ENCODE measurements at places on chromosomes 1 and 21.

DNA sequence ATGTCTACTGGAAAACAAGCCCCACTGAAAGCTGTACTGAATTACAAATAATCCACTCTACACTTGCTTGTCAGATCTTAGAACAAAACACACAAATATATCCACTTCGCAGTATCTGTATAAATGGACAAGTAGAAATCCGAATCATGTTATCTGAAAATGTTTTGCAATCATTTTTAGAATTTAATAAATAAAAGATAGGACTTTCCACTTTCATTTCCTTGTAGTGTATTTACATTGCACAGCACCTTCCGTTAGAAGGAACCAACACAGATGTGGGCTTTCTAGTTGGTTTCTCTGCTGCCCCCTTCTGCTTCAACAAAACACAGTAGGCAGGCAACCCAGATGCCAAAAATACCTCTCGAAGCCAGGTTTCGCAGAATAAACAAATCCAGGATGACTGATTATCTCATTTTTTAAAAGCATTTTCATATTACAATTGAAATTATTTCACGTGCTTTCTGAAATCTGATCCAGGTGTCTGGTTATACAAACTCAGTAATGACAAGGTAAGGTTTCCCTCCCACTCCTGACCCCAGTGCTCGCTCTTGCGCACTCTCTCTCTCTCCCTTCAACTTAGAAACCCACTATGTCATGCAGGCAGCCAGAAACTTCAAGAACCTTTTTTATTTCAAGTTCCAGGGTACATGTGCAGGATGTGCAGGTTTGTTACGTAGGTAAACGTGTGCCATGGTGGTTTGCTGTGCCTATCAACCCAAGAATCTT is 389.9 kb downstream of the SMYD3 start:
- peak overlapping the region; percentile 77 for H3K27ac ChIP-seq
- peaks cover 24% of the 10 kb centered on the region for H3K4me1 ChIP-seq

GRCh38 chr1:243784506-243784905 is 65.5 kb downstream of the AKT3 start:
- no peak overlapping the region for H3K4me3 ChIP-seq
- peaks cover 2% of the 10 kb centered on the region for H3K36me3 ChIP-seq
- H3K27ac ChIP-seq: no peak overlapping the region
- no peaks in the 10 kb centered on the region for H3K27me3 ChIP-seq

DNA sequence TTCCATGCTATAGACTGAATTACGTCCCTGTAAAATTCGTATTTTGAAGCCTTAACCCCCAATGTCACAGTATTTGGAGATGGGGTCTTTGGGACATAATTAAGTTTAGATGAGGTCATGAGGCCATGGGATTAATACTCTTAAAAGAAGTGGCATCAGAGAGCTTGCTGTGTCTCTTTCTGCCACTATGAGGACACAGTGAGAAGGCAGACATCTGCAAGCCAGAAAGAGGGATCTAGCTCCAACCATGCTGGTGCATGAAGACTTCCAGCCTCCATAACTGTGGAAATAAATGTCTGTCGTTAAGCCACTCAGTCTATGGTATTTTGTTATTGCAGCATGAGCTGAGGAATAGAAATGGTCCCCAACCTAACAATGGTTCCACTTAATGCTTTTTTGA is 99.0 kb downstream of the LTN1 start:
- no peaks in the 10 kb centered on the region for H3K27me3 ChIP-seq
- no peaks in the 10 kb centered on the region for H3K4me1 ChIP-seq
- no peak for DNase-seq
- H3K4me3 ChIP-seq: no peak overlapping the region
- H3K27ac ChIP-seq: no peak overlapping the region
- no peaks in the 10 kb centered on the region for H3K36me3 ChIP-seq

- H3K27me3 ChIP-seq: peaks cover 34% of the 10 kb centered on the region
- H3K36me3 ChIP-seq: no peaks in the 10 kb centered on the region
- no peak for DNase-seq
- H3K27ac ChIP-seq: no peak overlapping the region
- peaks cover 5% of the 10 kb centered on the region for H3K4me1 ChIP-seq
Measured at GRCh38 chr1:214957330-214958137, 125.0 kb upstream of the KCNK2 start.

- no peaks in the 10 kb centered on the region for H3K36me3 ChIP-seq
- no peak overlapping the region for H3K27ac ChIP-seq
- no peak for DNase-seq
Measured at GRCh38 chr1:164561472-164561871, 2.5 kb downstream of the PBX1 start.

DNA sequence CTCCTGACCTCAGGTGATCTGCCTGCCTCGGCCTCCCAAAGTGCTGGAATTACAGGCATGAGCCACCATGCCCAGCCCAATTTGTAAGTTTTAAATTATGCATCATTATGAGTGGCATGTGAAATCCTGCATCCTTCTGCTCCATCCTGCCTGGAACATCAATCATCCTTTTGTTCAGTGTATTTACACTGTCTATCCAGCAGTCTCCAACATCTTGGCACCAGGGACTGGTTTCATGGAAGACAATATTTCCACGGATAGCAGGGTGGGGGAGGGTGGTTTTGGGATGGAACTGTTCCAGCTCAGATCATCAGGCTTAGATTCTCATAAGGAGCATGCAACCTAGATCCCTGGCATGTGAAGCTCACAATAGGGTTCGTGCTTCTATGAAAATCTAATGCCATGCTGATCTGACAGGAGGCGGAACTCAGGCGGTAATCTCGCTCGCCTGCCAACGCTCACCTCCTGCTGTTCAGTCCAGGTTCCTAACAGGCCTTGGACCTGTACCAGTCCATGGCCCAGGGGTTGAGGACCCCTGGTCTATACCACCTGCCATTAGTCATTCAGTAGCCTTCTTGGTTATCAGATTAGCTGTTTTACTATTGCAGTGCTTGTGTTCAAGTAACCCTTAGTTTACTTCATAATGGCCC is 22.2 kb upstream of the TCEA3 start:
- peaks cover under 1% of the 10 kb centered on the region for H3K4me1 ChIP-seq
- no peaks in the 10 kb centered on the region for H3K36me3 ChIP-seq
- H3K27ac ChIP-seq: no peak overlapping the region
- H3K27me3 ChIP-seq: no peaks in the 10 kb centered on the region
- H3K4me3 ChIP-seq: no peak overlapping the region

DNA sequence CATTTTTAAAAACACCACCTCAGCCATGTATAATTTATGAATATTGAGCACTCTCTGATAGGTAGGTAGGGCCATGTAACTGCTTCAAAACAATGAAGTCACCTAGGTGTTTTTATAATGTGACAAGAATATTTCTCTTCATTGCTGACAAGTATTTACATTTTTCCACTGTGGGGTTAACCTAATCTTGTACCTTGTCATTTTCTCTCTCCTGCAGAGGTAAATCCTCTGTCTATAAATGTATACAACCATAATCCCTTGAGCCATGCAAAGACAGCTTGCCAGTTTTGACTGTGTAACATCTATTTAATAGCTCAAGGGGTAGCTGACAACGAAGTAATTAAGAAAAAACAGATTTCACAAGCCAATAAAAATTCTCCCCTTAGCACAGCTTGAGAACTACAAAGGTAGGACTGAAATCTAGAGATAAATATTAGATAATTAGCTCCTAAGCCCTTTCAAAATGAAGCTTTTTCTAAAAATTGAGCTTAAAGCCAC is 137.6 kb upstream of the POGK start:
- peaks cover 11% of the 10 kb centered on the region for H3K27me3 ChIP-seq
- no peak for DNase-seq
- peaks cover 5% of the 10 kb centered on the region for H3K4me1 ChIP-seq

DNA sequence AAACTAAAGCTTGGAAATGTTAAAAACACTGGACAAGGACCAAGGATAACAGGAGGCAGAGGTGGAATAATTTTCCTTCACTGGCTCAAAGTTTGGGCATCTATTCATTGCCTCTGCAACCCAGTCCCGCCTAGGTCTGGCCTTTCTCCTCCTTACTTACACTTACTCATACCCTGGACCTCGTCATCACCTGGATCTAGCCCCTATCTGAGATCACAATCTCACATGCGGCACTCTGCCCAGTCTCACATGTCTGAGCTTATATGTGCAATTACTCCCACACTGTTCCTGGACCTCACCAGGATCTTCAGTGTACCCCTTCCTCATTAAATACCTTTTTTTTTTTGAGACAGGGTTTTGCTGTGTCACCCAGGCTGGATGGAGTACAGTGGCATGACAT is 37.6 kb downstream of the NVL start:
- no peak for DNase-seq
- peaks cover 6% of the 10 kb centered on the region for H3K36me3 ChIP-seq
- no peak overlapping the region for H3K27ac ChIP-seq
- H3K4me1 ChIP-seq: no peaks in the 10 kb centered on the region

GRCh38 chr1:201790261-201790660 is 38.7 kb upstream of the IPO9 start:
- H3K36me3 ChIP-seq: no peaks in the 10 kb centered on the region
- no peak for DNase-seq
- no peaks in the 10 kb centered on the region for H3K4me1 ChIP-seq
- H3K27me3 ChIP-seq: no peaks in the 10 kb centered on the region
- H3K4me3 ChIP-seq: no peak overlapping the region

- no peak overlapping the region for H3K4me3 ChIP-seq
- DNase-seq: no peak
- no peaks in the 10 kb centered on the region for H3K36me3 ChIP-seq
- H3K27ac ChIP-seq: no peak overlapping the region
- H3K27me3 ChIP-seq: peaks cover 12% of the 10 kb centered on the region
- H3K4me1 ChIP-seq: peaks cover 11% of the 10 kb centered on the region
Measured at GRCh38 chr1:180577361-180577760, 18.6 kb downstream of the OVAAL start.

GRCh38 chr1:57258557-57259325 is 165.1 kb downstream of the DAB1 start:
- no peaks in the 10 kb centered on the region for H3K36me3 ChIP-seq
- H3K27ac ChIP-seq: no peak overlapping the region
- H3K4me3 ChIP-seq: no peak overlapping the region
- DNase-seq: no peak
- H3K4me1 ChIP-seq: no peaks in the 10 kb centered on the region

- H3K4me1 ChIP-seq: no peaks in the 10 kb centered on the region
- no peak overlapping the region for H3K4me3 ChIP-seq
- H3K27me3 ChIP-seq: no peaks in the 10 kb centered on the region
- H3K36me3 ChIP-seq: peaks cover 5% of the 10 kb centered on the region
- no peak overlapping the region for H3K27ac ChIP-seq
Measured at GRCh38 chr1:164347980-164348379, 211.0 kb upstream of the PBX1 start.
